ENCODE measurements at places on chromosomes 1 and 21.

GRCh38 chr1:23184212-23184934, 15.7 kb upstream of the LUZP1 start:
- DNase-seq = no peak

GRCh38 chr1:54278941-54279422, 79.0 kb downstream of the MRPL37 start:
- no peak for DNase-seq

DNA sequence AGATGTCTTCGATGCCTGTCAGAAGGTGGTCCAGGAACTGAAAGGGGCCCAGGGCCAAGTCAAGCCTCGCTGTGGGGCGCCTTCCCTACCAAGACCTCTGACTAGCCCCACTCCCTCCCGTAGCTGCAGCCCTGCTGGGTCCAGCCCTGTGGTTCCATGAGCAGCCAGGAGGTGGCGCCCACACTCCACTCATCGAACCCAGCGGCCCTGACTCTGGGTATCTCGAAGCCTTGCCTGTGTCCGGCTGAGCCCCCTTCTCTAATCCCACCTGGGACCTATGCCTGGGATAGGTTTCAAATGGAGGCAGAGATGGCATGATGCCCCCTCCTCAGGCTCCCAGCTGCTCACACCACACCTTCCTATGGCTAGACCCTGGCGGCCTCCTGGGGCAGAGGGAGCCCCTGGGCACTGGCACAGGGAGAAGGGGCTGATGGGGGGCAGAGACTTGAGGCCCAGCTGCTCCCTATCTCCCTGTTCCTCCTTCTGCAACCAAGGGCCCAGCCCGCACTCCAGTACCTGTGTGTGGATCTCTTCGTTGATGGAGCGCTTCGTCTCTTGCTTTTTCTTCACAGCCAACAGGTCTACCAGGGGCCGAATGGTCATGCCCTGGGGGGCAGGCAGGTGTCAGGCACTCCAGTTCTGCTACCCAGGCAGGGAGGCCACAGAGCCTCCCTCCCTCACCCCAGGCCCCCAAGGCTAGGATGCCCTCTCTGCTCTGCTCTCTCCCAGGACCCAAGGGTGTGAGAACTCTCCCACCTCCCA, 52.0 kb downstream of the SLC9A1 start:
- DNase-seq = peak; percentile 48

- no peak for DNase-seq
Measured at GRCh38 chr1:150410582-150411101, 46.7 kb downstream of the RPRD2 start.

DNA sequence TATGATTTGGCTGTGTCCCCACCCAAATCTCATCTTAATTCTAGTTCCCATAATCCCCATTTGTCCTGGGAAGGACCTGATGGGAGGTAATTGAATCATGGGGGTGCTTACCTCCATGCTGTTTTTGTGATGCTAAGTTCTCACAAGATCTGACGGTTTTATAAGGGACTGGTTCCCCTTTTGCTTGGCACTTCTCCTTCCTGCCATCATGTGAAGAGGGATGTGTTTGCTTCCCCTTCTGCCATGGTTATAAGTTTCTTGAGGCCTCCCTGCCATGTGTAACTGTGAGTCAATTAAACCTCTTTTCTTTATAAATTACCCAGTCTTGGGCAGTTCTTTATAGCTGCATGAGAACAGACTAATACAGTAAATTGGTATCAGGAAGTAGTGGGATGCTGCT, 114.1 kb downstream of the ZNF648 start:
- no peak for DNase-seq

GRCh38 chr21:46598581-46599572, 6.0 kb downstream of the S100B start:
- no peak for DNase-seq

- no peak for DNase-seq
Measured at GRCh38 chr1:160945079-160945478, 9.5 kb downstream of the ITLN2 start.

GRCh38 chr21:28936036-28936435, 56.6 kb downstream of the LTN1 start:
- no peak for DNase-seq

- DNase-seq = peak; percentile 77
Measured at GRCh38 chr1:12173631-12174121, 6.9 kb downstream of the TNFRSF1B start.

DNA sequence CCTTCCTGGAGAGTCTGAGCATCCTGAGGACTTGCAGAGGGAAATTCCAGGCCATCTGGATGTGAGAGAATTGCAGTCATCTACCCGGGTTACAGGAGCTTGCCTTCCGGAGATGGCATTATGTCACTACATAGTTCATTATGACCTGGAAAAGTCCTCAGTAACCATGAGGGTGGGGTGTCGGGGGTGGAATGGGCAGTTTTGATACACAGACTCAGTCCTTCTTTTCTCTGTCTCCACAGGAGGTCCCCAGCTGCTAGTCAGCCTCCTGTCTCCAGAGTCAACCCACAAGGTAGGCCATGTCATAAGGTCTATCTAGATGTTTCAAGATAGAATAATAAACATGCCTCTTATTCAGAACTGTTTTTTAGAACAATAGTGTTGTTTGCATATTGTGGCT, 268.2 kb upstream of the SGIP1 start:
- DNase-seq = no peak

DNA sequence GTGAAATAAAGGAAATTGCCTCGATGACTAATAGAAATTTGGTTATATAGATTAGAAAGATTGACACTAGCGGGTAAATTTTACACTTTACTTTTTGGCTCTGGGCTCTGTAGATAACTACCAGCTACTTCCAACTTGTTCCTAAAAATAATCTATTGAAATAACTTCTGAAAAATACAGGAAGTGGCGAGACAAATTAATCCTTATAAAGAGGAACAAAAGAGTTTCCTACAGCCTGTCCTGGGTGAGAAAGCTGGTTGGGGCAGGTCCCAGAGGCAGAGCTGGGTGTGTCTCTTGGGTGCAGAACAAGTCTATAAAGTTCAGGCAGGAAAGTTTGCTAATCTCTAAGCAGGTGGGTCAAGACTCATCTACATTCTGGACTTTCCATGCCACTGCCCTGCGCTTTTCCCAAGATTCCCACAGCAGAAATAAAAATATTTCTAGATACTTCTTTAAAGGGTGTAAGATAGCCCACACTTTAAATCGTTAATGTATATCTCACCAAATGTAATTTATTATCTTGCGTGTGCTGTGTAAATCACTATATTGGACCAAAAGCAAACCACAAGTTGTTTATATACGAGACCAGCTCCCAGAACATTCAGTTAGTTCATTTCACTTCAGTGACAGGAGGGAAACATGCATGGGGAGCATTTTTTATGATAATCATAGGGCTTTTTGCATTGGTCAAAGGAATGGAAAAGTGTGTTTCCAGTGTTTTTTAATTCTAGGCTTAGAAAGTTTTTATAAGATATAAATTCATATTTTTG, 70.1 kb upstream of the NRIP1 start:
- no peak for DNase-seq

DNA sequence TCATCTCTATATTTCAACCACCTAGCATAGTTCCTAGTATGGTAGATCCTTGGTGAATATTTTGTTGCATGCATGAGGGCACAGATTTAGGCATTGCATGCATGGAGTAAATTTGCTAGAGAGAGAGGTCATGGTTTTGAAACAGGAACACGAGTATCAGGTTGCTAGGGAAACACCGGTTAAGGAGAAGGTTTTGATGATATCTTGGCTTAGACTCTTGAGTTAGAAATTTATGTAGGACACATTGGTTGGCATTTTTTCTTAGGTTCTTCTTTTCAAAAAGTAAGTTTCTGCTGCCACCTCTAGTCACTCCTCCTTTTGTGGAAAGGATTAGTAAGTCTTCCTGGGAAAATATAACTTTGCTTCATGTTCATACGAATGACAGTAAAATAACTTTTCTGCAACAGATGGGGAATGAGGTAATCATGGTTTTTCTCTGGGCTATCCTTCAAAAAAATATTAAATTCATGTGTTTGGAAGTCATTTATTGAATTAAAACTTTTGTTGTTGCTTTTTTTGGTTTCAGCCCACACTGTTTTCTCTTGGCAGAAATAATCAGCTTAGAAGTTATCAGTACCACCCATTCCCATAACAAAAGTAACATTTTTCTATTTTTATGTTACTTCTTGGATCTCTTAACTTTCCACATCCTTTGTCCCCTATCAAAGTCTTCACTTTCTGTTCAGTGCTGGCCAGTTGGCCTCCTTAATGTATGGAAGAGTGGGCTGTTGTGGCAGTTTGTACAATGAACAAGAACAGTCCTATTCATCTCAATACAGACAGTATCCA, 97.3 kb downstream of the PLA2G4A start:
- DNase-seq = no peak

DNA sequence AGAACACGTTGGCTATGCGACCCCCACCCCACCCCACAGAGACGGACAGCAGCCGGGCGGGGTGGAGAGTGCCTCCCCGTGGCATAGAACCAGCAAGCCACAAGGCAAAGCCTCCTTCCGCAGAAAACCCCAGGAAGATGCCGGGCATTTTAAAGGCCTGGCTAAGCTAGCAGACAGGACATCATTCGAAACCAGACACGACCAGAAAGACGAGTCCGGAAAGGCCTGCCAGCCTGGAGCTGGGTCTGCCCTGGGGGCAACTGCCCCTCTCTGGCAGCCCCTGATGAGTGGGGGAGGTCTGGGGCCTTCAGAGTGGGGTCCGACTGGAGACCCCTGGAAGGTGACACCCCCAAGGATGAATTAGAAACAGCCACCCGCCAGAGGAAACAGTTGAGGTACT, 8.5 kb downstream of the FTCD start:
- DNase-seq = no peak

GRCh38 chr1:147717051-147717705, 43.2 kb downstream of the GJA5 start:
- DNase-seq = no peak

DNA sequence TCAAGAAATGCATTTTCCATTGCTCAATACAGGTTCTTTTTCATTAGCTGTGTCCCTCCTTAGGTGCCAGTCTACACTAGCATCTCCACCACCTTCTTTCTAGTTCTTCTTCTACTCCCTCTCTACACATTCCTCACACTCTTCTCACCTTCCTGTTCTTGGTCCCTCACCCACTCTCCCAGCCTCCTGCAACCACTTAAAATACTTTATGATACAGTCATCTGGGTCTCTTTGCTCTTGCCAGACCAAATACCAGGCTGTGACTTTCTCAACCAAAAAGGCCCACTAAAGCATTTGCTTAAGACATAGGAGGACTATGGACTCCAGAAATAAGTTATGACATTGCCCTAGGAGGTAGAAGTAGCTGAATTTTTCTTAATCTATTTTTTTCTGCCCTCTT, 35.1 kb downstream of the PIGM start:
- DNase-seq = no peak

- DNase-seq = no peak
Measured at GRCh38 chr1:78005755-78006154, 1.0 kb downstream of the DNAJB4 start.

DNA sequence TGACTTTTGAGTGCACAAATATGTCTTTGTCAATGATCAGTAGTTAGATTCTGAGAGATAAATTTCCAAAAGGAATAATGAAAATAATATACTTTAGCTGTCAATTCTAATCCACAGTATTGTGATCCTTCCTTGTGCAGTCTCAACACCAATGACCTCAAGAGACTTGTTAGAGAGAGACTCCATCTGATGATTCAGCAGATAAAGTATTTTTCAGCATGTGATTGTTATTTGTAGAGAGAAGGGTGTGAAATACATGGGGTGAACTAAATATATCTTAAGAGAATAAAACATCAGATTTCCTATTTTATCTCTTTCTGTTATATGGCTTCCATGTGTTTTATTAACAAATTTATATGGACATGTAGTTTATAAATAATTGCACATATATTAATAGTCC, 5.9 kb upstream of the ZNF124 start:
- DNase-seq = no peak

DNA sequence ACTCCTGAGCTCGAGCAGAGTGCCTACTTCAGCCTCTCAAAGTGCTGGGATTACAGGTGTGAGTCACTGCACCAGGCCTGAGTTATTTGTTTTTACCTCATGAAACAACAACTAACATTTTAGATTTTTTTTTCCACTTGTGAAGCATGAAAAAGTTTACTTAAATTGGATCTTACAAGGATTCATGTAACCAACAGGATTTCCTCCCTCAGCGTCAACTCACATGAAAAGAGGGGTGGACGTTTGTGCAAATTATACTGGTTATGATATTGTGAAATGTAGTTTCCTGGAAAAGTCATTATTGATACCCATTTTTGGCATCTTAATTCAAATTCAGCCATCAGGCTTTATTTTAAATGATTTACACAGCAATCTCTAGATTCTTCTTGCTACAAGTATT, 6.5 kb downstream of the CNST start:
- DNase-seq = no peak

- no peak for DNase-seq
Measured at GRCh38 chr1:87246436-87246835, 82.2 kb upstream of the LMO4 start.

GRCh38 chr1:77571642-77572041, 110.8 kb downstream of the ZZZ3 start:
- DNase-seq = no peak

DNA sequence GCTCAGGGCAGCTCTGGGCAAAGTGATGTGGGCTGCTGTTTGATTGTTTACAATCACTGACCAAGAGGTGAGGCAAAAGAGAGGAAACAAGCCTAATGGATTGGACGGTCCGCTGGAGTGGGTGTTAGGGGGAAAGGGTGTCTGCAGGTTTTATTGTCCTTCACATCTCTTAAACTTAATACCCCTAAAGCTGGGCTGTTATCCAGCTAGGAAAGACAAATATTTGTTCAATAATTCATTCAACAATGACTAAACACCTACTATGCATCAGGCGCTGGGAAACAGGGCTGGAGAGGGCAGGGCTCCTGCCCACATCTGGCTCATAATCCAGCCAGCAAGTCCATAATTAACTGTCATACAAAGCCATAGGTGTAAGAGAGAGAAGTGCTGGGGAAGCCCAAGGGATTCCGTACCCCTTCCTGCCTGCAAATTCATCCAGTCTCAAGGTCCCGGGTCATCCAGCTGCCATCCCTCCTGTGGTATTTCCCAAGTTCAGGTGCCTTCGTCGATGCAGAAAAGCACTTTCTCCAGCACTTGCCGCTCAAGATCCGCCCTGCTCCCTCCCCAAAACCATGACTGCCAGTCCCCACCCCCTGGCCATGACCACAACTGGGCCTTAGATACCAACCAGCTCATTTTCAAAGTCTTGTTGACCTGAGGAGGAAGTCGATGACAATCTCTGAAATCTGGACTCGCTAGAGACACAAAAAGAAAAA, 10.7 kb downstream of the TMEM63A start:
- no peak for DNase-seq

- no peak for DNase-seq
Measured at GRCh38 chr1:68230901-68231626, 1.3 kb downstream of the WLS start.

- DNase-seq = no peak
Measured at GRCh38 chr1:169630006-169630405, at the start of gene SELP. Gene SELP (minus strand): TSS chr1:169630124. CDS start chr1:169630074, 50 bp downstream.

Data from stimulated activated CD8-positive, alpha-beta memory T cell treated with anti-CD3 and anti-CD28 coated beads, Interleukin-7, amount 100 ng/mL, for 48 hours (primary cell).